ENCODE measurements at places on chromosomes 4 and X.

GRCh38 chrX:65985922-65986588 lies 53.8 kb downstream of the VSIG4 start:
- ATAC-seq: peak; percentile 98

- no peak for ATAC-seq
These were observed 8.2 kb upstream of the ZRSR2 start for GRCh38 chrX:15781961-15782699.

DNA sequence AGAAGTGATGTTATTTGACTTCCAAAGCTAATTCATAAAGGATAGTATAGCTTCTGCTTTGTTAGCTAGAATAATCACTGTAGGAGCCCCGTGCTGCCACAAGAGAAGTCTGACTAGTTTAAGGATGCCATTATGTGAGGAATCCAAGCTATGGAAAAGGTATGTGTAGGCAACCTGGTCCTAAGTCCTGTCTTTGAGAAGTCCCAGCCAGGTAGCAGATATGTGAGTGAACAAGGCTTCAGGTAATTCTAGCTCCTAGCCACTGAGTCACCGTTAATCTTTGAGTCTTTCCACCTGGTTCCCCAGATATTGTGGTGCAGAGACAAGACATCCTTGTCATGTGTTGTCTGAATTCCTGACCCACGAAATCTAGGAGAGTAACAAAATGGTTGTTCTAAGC lies 55.5 kb downstream of the BMP3 start:
- no peak for ATAC-seq

- ATAC-seq: no peak
These were observed 23.3 kb downstream of the UCHL1 start for GRCh38 chr4:41280010-41280409.

DNA sequence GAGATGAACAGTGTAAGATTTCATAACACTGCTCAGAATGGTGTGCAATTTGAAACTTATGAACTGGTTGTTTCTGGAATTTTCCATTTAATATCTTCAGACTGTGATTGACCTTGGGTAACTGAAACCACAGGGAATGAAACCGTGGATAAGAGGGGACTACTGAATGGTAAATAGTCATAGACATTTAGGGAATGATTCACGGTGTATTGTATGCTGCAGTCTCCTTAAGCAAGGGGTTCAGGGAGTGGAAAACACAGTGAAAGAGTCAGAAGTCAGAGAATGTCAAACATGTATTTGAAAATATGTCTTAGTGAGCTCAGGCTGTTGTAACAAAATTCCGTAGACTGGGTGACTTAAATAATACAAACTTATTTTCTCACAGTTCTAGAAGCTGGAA lies 398.2 kb upstream of the DIPK2B start:
- no peak for ATAC-seq

DNA sequence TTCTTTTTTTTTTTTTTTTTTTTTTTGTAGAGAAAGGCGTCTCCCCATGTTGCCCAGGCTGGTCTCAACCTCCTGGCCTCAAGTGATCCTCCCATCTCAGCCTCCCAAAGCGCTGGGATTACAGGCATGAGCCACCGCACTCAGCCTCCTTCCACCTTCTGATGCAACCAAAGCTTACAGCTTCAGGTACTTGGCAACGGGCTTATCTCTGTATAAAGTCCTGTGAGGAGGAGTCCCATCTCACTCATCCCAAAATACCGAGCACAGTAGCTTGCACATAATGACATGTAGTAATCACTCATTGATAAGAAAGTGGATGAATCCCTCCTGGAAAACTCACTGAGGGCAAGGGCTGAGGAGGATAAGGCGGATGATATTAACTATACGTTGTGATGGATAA lies 19.1 kb downstream of the IRF2 start:
- ATAC-seq: no peak

DNA sequence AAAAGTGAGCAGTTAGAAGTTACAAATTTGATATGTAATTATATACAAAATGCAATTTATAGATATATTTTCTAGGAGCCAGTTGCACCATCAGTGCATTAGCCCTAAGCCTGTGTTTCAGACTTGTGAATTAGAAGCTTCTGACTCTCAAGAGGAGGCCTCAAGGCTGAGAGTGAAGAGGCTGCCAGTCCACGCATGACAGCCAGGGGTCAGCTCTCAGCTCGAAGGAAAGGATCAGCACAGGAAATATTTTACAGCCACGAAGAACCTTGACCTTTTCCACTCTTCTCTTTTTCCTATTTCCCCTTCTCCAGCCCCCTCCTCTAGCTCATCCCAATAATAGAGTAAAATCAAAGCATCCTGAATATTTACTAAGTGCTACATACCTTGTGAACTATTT lies 642.4 kb downstream of the TRIML1 start:
- ATAC-seq: peak; percentile 64

- no peak for ATAC-seq
These were observed 16.7 kb downstream of the IL21 start for GRCh38 chr4:122604146-122604545.

DNA sequence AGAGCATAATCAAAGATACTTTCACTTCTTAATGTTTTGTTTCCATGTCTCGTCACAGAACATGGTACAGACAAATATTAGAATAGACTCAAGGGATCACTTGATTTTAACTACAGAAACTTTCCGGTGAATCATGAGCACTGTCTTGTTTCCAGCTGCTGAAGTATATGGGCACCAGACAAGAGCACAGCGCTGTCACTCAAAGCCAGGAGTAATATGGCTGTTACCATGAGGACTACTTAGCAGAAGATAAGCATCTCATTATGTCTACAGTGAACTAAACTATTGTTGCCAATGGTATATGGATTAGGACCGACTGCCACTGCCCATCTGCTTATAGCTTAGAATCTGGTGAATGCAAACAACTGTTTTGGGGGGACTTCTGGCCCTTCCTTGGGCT lies 34.3 kb downstream of the MECP2 start:
- ATAC-seq: 0 out of 3 replicates have a peak, but pooled peaks have one; percentile 32

DNA sequence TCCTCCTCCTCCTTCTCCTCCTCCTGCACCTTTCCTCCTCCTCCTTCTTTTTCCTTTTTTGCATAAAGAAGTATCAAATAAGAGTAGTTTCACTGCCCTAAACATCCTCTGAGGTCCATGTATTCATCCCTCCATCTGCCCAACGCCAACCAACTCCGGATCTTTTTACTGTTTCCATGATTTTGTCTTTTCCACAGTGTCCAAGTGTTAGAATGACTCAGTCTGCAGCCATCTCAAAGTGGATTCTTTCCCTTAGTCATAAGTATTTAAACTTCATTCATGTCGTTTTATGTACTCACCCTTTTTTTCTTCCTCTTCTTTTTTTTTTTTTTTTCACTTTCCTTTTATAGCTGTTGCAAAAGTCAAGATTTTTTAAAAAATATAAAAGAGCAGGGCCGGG lies 12.9 kb downstream of the CSF2RA start:
- ATAC-seq: peak; percentile 44

DNA sequence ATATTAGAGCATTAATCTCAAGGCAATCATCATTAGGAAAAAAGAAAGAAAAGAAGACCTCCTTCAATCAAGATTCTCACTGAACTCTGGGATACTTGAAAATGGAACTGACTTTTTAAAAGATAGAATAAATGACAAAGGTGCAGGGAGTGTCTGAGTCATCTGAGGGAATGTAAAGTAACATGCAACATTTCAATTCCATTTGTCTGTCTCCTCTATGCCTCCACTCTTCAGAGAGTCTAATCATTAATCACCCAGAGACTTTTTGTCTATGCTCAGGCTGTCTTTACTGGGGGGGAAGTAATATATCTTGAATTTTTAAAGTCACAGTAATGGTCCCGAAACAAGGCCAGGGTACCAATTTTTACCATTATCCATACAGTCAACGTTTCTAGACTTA lies 55.0 kb upstream of the PACRGL start:
- ATAC-seq: no peak

DNA sequence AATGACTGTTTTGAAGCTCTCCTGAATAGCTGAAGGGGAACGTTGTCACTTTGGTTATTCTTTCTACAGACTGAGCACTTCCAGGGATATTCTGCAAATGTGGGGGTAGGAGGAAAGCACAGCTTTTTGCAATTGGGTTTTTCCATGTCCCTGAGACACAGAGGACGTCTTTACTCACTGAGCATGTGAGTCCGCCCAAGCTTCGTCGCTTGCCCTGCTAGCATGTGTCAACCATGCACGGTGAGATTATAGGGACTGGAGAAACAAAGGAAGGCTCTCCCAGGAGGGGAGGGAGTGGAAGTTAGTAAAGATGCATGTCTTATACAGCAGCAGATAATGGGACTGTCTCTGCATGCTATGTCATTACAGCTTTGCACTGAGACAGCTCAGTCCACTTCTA lies 111.5 kb upstream of the SFRP2 start:
- ATAC-seq: no peak

- peak; percentile 92 for ATAC-seq
These were observed 36.3 kb downstream of the SULT1E1 start for GRCh38 chr4:69823481-69824186.

- no peak for ATAC-seq
These were observed 280.5 kb downstream of the TLL1 start for GRCh38 chr4:166153548-166153947.

DNA sequence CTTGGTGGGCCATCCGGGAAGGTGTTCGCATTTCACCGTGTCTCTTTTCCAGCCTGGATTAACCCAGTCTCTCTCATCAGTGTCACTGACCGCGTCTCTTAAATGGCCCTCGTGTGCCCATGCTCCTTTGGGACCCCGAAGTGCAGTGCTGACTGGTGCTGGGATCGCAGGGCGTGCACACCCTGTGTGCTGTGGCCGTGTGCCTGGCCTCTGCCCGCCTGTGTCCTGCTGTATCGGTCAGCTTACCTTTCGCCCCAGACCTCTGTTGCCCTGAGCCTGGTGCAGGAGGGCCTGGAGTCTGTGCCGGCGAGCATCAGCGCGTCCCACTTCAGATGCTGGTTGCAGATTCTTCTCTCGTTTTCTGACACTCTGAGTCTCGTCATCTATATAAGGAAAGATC lies 68.3 kb upstream of the HGFAC start:
- no peak for ATAC-seq

DNA sequence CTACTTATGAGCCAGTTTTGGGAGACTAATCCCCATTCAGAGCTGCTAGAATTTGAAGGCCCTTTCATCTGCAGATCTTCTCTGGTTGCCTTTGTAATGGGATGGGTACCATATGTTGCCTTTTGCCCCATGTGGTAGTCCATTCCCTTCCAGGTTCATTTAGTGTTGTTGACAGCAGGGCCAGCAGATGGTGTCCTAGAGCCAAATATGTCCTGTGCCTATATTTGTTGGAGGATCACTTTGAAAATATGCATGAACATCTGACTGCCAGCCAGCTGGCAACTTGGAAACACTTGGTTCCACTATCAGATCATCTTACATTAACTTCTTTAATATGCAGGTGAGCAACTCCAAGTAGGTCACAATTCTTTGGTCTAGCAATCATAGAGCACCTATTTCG lies 30.4 kb downstream of the CFAP299 start:
- ATAC-seq: peak; percentile 94

- ATAC-seq: 0 out of 3 replicates have a peak, but pooled peaks have one; percentile 31
These were observed 40.7 kb downstream of the TEC start for GRCh38 chr4:48228949-48229348.

GRCh38 chrX:13994536-13995080 lies 35.1 kb downstream of the GEMIN8 start:
- ATAC-seq: no peak

DNA sequence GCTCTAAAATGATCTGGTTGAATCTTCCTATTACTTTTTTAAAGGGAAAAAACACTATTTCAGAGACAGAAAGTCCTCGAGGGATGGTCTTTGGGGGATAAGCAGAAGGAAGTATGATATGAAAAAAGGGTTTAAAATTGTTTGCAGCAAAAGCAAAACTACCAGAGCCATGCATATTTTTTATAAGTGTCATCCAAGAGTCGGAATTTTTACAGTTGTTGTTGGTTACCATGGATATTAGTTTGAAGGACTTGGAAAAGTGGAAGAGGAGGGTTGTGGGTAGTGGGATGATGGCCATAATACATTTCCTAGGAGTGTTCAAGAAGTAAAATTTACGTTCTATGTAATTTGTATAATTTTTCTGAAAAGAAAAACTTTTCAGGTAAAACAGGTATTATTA lies 134.4 kb downstream of the PCDH7 start:
- peak; percentile 31 for ATAC-seq

GRCh38 chr4:12703036-12703435 lies 781.1 kb downstream of the RAB28 start:
- no peak for ATAC-seq

DNA sequence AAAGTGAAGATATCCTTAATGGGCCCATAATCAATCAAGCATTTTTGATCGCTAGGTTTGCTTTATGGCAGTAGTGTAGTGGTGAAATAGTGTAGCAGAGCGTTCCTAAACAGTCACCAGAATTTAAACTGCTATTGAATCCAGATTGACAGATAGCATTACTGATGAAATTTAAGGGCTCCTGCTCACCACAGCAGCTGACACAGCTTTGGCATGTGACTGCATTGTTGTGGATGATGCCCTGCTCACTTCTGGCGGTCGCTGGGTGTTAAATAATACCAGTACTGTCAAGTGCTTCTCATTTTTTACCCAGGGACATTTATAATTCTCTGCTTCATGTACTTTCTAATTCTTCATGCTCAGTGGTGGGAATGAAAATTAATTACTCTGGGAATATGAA lies 102.0 kb upstream of the ARHGAP24 start:
- no peak for ATAC-seq

DNA sequence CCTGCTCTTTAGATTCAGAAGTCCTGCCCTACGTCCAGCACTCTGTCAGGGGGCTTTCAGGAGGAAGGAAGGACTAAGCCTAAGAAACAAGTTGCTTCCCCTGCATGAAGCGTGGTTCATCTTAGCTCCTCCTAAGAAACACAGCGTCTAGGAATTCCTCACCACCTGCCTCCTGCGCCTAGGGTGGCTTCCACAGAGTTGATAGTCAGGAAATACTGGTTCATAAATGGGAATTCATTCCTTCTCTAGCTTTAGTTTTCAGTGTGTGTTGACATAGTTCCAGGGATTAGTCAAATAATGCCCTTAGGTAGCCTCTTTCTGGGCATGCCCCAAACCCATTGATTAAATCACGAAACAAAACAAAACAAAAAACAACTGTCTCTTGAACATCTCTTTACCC lies 1.7 kb upstream of the MXRA5 start:
- no peak for ATAC-seq

GRCh38 chr4:10891866-10892265 lies 207.3 kb upstream of the CLNK start:
- ATAC-seq: no peak

GRCh38 chrX:21875013-21875412 lies 19.2 kb downstream of the YY2 start:
- ATAC-seq: no peak

Data from SK-N-SH treated with all-trans-retinoic acid at 6 μM for 48 hours (cell line).